Sigmoid colon (tissue), 7 donors: ENCODE measurements at places on chromosomes 1 and 21. TPM values are rescaled to one million over a fixed set of nuclear protein-coding genes. Genes with fewer than 3 reads are reported as not detected.

DNA sequence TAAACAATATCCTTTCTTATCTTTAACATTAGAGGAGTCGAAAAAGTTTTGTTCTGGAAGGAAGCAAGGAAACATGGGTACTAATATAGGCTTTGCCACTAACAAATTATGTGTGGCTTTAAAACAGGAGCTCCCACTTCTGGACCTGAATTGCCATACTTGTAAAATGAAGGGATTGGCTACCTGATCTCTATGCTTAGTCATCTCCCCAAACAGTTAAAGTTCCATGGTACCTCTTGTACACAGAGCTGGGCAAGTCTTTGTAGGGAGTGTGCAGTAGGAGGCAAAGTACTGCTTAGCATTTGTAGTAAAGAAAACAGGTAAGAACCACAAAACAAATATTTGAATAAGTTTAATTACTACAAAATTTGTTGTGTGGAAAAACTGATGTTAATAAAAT is 81.3 kb downstream of the MAST2 start:
- no peak for DNase-seq

GRCh38 chr1:17984583-17984982 is 123.0 kb upstream of the IGSF21 start:
- DNase-seq = no peak

DNA sequence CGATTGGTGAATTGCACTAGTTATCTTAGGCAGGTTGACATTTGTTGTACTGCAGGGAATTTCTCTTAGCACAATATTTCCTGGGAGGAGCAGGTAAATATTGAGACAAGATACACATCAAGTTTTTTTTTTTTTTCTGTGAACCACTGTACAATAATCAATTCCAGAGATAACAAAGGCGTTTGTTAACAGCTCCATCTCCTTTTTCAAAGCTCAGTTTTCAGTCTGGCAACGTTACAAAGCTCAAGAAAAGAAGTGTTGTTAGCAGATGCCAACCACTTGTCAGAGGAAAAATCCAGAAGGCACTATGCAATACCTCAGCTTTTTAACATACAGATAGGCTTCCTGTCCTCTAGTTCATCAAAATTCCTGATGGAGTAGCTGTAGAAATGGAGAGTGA is 40.9 kb upstream of the DAB1 start:
- no peak for DNase-seq

GRCh38 chr1:12457771-12458170 is 160.2 kb downstream of the DHRS3 start:
- DNase-seq = peak; percentile 84

GRCh38 chr1:225362805-225363204 is 65.0 kb downstream of the LBR start:
- no peak for DNase-seq

DNA sequence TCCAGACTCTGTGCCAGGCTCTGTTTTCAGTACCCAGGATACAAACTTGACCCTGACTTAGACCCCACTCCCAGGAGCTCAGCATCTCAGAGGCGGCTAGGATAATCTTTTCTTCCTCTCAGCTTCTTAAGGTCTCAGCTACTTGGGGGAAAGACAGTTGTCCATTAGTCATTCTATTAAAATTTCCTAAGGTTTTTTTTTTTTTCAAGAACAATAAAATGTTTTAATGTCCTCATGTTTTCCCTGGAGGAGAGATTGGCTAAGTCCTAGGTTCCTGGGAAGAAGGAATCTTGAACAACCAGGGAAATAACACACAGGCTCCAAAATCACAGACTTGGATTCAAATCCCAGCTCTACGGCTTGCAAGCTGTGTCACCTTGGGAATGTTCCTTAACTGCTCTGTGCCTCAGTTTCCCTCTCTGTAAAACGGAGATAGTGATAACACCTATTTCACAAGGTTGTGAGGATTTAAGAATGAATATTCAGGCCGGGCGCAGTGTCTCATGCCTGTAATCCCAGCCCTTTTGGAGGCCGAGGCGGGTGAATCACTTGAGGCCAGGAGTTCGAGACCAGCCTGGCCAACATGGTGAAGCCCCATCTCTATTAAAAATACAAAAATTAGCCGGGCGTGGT is 33.0 kb downstream of the CDK18 start:
- peak; percentile 27 for DNase-seq

DNA sequence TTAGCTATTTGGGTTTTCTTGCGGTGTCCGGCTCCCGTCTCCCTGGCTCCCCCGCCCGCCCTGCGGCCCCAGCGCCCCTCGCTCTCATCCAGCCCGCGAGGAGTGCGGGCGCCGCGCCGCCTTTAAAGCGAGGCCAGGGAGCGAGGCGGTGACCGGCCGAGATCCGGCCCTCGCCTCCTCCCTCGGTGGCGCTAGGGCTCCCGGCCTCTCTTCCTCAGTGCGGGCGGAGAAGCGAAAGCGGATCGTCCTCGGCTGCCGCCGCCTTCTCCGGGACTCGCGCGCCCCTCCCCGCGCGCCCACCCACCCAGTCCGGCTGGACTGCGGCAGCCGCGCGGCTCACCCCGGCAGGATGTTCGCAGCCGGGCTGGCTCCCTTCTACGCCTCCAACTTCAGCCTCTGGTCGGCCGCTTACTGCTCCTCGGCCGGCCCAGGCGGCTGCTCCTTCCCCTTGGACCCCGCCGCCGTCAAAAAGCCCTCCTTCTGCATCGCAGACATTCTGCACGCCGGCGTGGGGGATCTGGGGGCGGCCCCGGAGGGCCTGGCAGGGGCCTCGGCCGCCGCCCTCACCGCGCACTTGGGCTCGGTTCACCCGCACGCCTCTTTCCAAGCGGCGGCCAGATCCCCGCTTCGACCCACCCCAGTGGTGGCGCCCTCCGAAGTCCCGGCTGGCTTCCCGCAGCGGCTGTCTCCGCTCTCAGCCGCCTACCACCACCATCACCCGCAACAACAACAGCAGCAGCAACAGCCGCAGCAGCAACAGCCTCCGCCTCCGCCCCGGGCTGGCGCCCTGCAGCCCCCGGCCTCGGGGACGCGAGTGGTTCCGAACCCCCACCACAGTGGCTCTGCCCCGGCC is 492 bp downstream of the HLX start:
- no peak for DNase-seq

- DNase-seq = no peak
Measured at GRCh38 chr21:19276665-19277064, 873.1 kb upstream of the TMPRSS15 start.

DNA sequence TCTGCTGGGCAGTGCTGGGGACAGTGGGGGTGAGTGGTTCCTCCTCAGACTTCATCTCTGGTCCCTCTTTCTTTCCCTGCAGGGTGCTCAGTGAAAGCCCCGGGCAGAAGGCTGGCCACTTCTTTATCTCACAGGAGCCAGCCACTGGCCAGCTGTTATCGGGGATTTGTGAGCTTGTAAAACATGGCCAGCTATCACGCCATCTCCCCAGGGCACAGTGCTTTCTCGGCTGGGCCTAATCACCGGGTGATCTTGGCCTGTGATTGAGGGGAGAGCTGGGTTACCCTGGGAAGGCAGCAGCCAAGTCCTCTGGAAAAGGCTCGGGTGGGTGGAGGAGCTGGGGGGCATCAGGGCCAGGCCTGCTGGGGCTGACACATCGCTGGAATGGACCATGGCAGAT is 83.0 kb downstream of the IGSF21 start:
- no peak for DNase-seq

DNA sequence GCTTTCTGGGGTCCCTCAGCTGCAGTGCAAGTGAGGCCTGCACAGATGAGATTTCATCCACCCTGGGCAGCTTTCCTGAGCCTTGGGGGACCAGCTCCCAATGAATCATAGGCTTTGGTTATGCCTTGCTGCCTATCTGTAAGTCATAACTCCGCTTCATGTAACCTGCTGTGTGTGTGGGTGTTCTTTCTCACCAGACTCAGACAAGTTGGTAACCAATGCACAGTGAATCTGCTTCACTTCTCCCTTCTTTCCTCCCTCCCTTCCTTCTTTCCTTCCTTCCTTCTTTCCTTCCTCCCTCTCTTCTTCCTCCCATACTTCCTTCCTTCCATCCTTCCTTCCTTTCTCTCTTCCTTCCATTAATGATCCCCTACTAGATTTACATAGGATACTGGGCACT is 34.4 kb upstream of the PSMB2 start:
- DNase-seq = no peak

DNA sequence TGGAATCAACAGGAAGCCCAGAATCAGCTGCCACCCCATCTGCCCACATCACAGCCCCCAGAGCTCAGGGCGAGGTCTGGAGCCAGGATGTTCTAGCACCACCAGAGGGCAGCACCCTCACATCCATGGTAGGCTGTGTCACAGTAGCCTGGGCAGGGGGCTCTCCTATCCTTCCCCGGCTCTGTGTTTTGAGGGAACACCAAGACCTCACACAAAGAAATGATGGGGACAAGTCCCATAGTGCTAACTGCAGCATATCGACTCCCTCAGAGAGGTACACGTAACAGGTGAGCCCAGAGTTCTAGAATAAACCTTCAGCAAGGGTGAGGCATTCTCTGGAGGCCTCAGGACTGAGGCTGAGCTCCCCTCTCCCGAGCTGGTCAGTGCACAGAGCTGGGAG is 2.3 kb upstream of the KCNC4 start:
- no peak for DNase-seq

DNA sequence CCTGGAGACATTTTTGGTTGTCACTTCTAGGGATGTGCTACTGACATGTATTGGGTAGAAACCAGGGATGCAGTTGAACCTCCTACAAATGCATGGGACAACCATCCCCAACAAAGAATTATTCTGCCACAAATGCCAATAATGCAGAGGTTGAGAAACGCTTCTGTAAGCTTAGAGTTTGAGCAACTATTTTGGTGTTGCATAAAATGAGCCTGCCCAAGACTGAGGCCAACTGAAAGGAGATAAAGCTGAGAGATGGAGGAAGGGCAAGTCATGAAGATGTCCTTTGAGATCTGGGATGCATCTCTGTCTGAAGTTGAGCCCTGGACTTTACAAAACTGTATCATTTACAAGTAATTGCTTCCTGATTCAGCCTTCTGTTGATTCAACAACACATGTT is 106.9 kb downstream of the KCNJ15 start:
- no peak for DNase-seq

- no peak for DNase-seq
Measured at GRCh38 chr1:155760751-155761475, 72.0 kb downstream of the DAP3 start.

GRCh38 chr1:20373286-20373685 is 82.6 kb downstream of the VWA5B1 start:
- peak; percentile 29 for DNase-seq

DNA sequence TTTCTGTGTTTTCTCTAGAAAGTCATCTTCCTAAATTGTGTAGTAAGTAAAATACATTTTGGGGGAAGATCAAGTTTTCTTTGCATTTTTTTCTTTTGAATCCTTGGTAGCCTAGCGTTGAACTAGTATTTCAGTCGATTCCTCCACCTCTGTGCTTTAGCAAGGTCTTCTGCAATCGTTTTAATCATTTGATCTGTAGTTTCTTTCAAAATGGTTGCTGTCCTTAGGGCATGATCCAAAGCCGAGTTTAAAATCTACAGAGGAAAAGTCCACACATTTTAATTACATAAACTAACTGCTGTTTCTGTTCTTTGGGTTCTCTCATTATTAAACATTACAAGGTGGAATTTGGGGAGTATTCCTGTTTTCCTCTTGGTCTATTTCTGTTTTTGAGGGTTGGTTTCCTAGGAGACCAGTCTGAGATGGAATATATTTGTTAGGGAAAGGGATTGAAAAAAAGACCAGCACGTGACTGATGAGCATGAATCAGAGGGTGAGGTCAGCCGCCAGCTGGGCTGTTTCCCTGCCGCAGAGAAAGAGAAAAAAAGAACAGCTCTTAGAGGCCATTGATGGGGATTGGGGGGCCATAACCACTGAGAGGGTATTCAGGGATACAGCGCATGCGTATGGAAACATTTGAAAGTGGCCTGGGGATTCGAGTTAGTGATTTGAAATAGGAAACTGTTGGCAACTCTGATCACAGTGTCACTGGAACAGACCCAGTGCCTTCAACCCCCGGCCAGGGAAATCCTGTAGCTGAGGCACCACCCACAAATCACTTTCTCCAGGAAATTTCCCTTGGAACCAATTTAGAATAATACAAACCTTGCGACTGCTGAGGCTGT is 40.6 kb downstream of the AKNAD1 start:
- peak; percentile 93 for DNase-seq

DNA sequence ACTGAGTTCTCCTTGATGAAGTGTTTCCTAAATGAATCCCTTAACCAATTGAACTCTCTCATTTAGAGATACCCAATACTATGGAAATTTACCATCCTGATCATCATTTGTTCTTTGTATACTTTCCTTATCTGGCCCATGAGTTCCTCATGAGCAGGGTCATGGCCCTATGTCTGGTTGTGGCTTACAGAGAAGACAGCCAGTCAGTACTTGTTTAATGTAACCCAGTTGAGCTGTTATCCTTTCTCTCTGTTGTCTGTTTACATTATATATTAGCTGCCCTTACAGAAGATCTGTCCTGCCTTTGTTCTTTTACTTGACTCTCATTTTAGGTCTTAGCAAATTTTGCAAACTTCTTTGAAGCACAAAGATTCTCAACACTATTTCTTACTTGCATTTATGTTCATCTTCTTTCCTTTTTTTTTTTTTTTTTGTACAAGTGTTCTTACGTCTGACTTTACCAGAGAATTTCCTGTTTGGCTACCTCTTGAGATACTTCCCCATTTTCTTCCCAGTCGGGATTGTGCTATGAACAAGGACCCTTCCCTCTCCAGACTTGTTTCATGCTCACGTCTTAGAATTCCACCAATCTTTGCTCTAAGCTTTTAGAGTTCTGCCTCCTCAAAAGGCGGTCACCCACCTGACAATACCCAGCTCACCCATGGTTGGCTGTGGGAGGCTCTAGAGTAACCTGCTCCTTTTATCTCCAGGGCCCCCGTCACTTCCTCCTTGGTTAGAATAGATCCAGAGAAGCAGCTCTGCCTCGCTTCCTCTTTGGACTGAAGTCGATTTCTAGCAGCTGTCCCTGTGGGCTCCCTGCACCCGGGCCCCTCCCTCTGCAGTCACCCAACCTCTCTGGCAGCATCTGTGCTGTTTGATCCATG is 53.6 kb upstream of the RUNX1 start:
- peak; percentile 78 for DNase-seq

GRCh38 chr1:30125021-30125820 is 598.2 kb downstream of the MATN1 start:
- DNase-seq = no peak

- DNase-seq = no peak
Measured at GRCh38 chr1:236165238-236165981, 23.1 kb downstream of the GPR137B start.

GRCh38 chr1:35044431-35044830 is 12.7 kb upstream of the ZMYM6 start:
- no peak for DNase-seq

- no peak for DNase-seq
Measured at GRCh38 chr1:245805532-245805931, 650.7 kb downstream of the KIF26B start.

GRCh38 chr1:50989694-50990093 is 19.6 kb downstream of the CDKN2C start:
- no peak for DNase-seq

SLC22A15 gene
- 1.2 TPM for total RNA-seq

AMPD1 gene
- not detected for total RNA-seq

TSPAN2 gene
- total RNA-seq = 87.4 TPM

STYXL2 gene
- 0.16 TPM for total RNA-seq

ERICH3 gene
- 0.36 TPM for total RNA-seq

ANKRD35 gene
- total RNA-seq = 5.2 TPM

RHD gene
- not detected for total RNA-seq

C1QC gene
- total RNA-seq = 47.9 TPM
